Type B pancreatic cell (in vitro differentiated cells): ENCODE measurements at places on chromosomes 3 and 15. TPM values are rescaled to one million over a fixed set of nuclear protein-coding genes. Genes with fewer than 3 reads are reported as not detected.

DNA sequence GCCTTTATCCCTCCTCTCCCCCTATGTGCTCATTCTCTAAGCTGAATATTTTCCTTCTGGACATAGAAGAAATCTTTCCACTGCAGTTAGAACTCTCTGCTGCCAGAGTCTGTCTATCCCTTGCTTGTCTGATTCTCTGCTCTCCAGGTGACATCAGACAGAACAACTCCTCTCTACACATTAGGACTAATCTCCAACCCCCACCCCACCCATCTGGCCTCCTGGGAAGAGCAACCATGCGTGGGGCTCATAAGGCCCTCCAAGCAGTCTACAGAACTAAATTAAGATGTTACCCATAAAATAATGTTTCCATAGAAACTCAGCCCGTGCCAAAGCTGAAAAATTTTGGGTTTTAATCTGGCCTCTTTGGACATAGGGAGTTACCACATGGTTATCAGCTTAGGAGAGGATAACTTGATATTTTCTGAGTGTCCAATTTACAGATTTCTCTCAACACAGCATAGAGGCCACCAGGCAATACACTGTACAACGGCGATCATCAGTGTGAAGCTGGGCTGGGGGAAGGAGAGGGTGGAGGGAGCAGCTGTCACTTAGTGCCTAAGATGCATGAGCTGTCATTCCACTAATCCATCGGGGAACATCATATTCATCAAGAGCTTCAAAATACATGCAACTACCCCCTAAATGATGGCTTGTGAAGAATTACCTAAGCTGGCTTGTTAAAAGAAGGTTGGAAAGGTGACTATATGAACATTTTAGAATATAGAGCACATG is 199.4 kb downstream of the CLSTN2 start:
- no peak for DNase-seq

DNA sequence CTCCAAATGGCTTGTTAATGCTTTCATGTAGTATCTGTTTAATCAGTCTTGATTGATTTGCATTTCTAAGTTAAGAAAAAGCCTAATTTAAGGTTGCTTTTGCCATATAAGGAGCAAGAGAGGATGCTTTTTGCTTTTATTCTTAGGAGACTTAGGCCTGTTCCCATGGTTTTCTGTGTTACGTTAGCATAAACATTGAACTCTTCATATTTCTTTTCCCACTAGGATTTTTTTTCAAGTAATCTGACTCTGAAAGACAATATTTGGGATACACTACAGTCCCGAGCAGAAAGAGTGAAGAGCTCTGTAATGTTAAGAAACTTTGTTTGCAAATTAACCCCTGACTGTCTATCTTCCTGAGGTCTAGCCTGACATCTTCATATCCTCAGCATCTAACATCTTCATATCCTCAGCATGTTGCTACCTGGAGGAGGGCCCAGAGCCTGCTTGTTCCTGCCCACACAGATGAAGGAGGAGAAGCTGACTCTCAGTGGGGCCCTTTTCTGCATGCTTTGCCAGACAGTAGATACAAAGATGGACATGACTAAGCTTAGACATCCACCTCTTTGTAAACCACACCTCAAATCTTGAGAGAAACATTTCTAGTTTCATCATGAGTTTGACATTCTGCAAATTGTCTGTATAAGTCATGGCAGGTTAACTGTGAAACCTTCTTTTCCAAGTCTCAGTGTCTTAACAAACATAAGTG is 86.2 kb upstream of the COL6A5 start:
- no peak for DNase-seq

Gene NR2E3
- total RNA-seq = 0.38 and 0.94 TPM in 2 replicates

DNA sequence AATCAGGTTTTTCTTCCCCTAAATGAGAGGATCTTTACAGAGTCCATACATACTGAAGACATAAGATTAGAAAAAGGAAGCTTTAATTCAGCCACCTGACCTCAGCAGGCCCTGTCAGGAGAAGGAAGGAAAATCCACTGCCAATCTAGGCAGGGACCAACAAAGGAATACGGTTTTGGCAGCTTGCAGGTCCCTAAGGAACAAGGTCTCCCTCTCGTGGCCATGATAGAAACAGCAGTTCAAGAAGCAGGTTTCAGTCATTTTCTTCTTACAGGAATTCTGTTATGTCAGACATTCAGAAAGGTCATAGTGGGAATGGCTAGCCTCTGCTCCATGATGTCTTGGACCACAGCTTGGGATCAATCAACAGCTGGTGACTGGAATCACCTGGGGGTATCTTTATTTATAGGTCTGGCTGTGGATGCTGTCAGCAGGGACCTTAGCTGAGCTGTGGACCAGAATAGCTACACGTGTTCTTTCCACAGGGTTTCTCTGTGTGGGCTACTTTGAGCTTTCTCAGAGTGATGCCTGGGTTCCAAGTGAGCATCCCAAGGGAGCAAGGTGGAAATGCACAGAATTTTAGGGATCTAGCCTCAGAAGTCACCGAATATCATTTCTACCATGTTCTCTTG is 9.4 kb upstream of the CMSS1 start:
- DNase-seq = no peak

GRCh38 chr3:73766599-73767381 is 142.0 kb upstream of the PDZRN3 start:
- no peak for DNase-seq

Gene GABRB3
- total RNA-seq = 25.7 and 28.5 TPM in 2 replicates

GRCh38 chr3:197466586-197467399 is 89.0 kb downstream of the BDH1 start:
- DNase-seq = no peak
